ENCODE measurements at places on chromosomes 4 and X.

DNA sequence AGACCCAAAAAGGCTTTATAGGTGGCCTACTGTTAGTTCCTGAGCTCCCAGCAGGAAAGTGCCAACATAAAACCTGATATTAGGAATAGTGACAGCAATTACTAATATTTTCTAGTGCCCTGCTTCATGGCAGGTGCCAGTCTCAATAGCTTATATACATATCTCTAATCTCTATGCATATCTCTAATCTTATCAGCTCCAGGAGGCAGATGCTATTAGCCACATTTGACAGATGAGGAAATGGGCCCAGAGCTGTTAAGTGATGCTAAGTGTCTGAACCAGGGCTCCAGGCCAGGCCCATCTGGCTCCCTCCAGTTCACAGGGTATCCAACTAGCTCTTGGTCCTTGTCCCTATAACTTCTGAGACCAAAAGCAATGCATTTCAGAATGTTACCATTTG is 142.5 kb downstream of the CHIC2 start:
- DNase-seq = no peak

DNA sequence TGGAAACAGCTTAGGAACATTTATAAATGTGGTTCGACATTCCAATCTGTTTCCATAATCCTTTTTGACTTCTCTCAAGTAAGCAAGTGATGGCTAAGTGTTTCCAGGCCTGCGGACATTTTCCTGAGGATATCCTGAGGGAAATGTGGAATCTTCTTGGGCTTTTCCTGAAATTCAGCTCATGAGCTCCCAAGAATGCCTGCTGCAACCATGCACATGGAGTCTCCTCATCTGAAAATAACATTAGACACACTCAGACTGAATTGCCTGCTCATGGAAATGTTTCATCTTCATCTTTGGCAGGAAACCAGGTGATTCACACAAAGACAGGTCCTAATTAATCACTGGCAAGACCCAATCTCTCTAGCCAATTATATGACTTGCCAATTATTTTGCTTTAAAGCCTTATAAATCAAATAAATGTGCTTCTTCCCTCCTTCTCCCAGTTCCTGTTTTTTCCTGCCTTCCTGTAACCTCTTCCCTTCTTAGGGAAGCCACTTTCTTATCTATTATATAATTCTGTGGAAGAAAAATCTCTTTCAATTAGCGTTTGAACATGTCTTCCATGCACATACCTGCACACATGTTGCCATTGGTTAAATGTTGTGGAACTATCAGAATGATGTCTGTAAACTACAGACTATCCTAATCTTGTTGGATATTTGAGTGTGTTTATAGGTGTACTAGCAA is 104.6 kb upstream of the MXRA5 start:
- no peak for DNase-seq

GRCh38 chrX:46670316-46670715 is 88.6 kb downstream of the SLC9A7 start:
- DNase-seq = no peak

DNA sequence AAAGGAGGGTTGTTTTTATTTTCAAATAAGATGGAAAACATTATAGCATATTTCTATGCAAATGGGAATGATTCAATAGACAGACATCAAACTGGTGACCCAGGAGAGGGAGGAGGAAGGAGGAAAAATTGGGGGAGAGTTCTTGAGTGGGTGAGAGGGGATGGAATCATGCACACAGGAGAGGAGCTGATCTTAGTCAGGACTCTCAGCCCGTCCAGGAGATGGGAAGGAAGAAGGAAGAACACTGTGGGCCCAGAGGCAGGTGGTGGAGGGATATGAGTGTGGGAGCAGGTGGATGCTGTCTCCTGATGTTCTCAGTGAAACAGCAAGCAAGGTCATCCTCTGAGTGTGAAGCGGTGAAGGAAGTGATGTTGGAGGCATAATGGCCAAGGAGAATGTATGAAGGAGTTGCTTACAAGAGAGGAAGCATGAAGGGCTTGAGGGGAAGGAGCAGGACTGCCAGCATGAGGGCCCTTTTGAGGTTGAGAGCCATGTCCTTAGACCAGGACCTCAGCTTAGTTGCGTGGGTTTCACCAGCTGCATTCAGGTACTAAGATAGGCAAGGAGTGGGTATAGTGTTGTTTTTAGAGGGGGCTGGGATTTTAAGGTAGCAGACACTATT is 161.7 kb upstream of the NAP1L5 start:
- no peak for DNase-seq

GRCh38 chrX:134716620-134717012 is 58.3 kb upstream of the PLAC1 start:
- no peak for DNase-seq

DNA sequence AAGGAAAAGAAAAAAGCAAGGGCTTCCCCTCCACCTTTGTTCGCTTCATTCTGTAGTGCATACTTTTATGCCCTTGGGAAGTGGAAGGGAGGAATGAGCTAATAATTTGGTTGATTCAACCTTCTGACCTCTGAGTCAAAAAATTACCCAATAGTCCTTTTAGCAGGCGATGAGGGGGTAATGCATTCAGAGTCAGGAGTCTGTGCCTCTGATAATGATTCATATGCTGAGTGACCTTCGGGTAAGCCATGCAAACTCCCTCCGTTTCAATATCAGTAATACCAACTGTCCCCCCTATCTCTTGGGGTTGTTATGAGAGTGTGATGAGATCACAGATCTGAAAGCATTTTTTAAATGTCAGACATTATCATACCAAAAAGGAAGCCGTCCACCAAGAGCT is 41.6 kb upstream of the ACSL4 start:
- no peak for DNase-seq

- no peak for DNase-seq
Observed at GRCh38 chrX:118115953-118116712, 477 bp downstream of the KLHL13 start.

DNA sequence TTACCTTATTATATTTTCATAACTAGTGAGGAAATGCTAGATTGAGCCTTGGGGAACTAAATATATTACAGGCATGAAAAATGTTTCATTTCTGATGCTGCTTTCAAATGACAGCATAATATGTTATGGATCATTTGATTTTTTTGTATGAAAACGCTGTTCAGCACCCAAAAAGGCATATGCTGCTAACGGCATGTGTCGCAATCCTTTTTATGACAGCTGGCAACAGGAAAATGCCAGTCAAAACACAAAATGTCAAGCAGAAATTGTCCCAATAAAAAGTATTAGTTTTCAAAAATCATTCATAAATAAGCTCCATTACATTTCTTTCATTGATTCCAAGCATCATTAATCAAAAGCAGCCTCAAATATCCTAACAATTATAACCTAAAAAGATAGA is 1244.5 kb downstream of the PCDH7 start:
- no peak for DNase-seq

DNA sequence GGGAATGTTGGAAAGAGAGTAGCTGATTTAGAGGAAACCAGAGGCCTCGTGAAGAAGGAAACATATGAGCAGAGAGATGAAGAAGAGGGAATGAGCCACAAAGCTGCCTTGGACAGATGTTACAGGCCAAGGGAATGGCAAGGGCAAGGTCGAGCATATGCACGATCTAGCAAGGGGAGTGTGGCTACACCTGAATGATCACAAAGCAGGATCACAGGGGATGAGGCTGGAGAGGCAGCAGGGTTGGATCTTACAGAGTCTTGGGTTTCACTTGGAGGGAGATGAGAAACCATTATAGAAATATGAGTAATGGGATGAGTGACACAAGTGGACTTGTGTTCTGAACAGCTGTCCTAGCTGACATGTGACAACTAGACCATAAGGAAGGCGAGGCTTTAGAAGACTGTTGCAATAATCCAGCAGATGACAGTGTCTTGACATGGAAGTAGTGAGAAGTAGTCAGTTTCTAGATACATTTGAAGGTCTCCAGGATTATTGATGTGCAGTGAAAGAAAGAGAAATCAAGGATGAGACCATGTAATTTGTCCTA is 58.7 kb downstream of the RASGEF1B start:
- DNase-seq = no peak
